ENCODE measurements at places on chromosomes 2 and 18.

DNA sequence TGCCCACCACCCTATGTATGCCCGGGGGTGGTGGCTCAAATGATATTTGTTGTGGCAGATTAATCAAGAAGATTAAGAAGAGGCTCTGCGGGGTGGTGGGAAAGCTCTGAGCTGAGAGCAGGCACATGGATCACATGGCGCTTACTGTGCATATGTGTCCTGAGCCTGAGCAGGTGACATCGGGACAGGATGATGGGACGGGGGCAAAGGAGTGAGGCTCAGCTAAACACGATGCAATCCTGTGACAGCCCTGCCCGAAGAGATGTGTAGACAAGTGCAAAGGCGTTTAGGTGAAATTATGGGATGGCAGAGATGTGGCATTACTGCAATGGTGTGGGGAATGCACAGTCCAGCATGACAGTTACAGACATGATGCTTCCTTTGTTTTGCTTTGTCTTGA is 6.0 kb downstream of the LRRC30 start:
- no peak for DNase-seq

- no peak for DNase-seq
Measured at GRCh38 chr2:36530983-36531354, 67.0 kb downstream of the FEZ2 start.

DNA sequence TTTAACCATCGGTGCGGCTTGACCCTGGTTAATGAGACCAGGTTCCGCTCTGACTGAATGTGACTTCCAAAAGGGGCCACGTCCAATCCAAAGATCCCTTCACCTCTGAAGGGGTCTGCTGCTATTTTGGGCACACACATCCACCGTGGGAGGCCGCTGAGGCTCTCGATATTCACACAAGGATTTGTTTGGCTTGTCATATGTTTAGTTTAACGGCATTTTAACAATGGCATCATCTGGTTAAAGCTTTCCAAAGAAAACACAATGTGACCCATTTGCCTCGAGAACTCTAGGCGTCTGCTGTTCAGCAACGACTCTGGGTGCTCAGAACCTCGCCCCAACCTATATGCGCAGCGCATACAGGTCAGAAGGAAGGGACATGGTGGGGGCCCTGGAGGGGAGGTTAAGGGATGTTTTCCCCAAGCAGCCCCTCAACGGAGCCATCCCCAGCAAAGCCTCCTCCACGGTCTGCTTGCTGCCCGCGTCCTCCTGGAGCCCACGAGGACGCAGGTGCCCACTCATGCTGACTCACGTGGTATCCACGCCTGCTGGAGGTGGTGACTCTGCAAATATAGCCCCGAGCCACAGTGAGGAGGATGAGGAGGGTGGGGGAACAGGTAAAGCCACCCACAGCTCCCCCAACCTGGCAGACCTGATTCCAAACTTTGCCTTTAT is 260.3 kb downstream of the HDAC4 start:
- DNase-seq = no peak

DNA sequence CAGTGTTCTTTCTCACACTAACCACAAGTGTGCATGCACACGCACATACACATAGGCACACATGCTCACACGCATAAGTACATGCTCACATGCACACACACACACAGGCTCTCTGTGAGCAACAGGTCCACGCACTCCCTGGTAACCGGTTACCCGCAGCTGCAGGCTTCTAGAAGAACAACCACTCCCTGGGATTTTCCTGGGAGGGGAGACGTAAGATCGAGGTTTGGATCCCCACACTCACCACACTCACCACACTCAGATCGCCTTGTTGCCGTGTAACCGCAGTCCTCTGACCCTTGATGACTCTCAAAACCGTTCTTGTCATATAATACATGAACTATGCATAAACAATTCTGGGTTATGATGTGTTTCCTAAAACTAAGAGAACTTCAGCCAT is 42.2 kb downstream of the TTC32 start:
- no peak for DNase-seq

DNA sequence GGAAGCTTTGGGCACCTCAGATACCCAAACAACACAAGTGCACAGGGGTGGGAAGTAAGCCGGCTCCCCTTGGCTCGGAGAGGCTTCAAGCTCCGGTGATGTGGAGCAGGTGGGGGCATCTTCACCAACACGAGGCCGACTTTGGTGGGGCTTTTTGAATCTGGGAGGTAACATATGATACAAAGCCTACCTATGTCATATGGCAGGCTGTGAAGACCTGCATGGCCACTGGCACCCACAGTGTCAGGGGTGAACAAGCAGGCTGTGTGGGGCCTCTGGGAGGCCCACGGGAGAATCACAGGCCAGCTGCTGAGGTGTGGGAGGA is 109.0 kb downstream of the EIPR1 start:
- DNase-seq = no peak

All from urinary bladder (tissue), 4 donors.